Immature natural killer cell (primary cell): ENCODE measurements at places on chromosomes 11 and 22.

DNA sequence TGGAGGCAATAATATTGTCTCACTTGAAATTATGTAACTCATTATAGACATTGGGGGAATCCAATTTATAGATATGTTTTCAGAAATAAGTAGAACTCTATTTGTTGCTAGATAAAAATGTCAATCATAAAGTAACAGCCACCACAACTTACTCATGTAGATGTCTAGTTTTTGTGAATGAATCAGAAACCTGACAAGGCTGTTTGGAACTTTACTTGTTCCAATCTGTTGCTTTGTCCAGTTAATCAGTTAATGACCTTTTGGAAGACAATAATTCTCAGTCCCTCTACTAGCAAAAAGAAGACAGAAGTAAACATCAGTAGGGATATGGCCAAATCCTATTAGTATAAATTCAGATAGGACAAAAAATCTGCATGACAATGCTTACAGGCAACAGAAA lies 1143.3 kb downstream of the LRRC4C start:
- no peaks in the 10 kb centered on the region for H3K4me1 ChIP-seq
- no peaks in the 10 kb centered on the region for H3K36me3 ChIP-seq
- H3K27me3 ChIP-seq = no peaks in the 10 kb centered on the region
- H3K27ac ChIP-seq = no peak overlapping the region

DNA sequence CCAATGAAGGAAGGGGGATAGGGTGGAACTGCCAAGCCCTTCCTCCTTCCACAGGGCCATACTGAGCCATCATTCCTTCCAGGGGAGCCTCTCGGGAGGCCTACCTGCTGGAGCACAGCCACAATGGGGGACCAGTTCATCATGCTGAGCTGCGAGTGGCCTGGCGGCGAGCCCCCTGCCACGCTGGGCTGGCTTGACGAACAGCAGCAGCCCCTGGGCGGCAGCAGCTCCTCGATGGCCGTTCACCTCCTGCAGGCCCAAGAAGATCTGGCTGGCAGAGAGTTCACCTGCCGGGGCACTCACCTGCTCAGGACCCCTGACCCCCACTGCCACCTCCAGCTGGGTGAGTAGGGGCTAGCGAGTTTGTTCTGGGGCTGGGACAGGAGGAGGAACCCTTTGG lies 5.9 kb downstream of the VSIG10L2 start:
- H3K36me3 ChIP-seq = no peaks in the 10 kb centered on the region
- H3K27me3 ChIP-seq = no peaks in the 10 kb centered on the region
- DNase-seq = no peak
- H3K4me1 ChIP-seq = no peaks in the 10 kb centered on the region

- H3K36me3 ChIP-seq = no peaks in the 10 kb centered on the region
- no peak overlapping the region for H3K4me3 ChIP-seq
- no peak overlapping the region for H3K27ac ChIP-seq
- no peak for DNase-seq
Measured at GRCh38 chr22:27641049-27641795, 160.3 kb downstream of the MN1 start.

GRCh38 chr11:468493-468892 lies 18.4 kb downstream of the PTDSS2 start:
- no peaks in the 10 kb centered on the region for H3K4me1 ChIP-seq
- H3K36me3 ChIP-seq = no peaks in the 10 kb centered on the region
- no peak overlapping the region for H3K4me3 ChIP-seq
- H3K27me3 ChIP-seq = no peaks in the 10 kb centered on the region

- H3K4me1 ChIP-seq = no peaks in the 10 kb centered on the region
- H3K36me3 ChIP-seq = peaks cover 3% of the 10 kb centered on the region
- H3K4me3 ChIP-seq = no peak overlapping the region
Measured at GRCh38 chr11:30619767-30620166, 33.6 kb upstream of the MPPED2 start.

- peaks cover 13% of the 10 kb centered on the region for H3K4me1 ChIP-seq
- no peaks in the 10 kb centered on the region for H3K27me3 ChIP-seq
- H3K36me3 ChIP-seq = no peaks in the 10 kb centered on the region
- H3K4me3 ChIP-seq = peak overlapping the region; percentile 13
Measured at GRCh38 chr22:42863349-42863961, 6.4 kb upstream of the ARFGAP3 start.

DNA sequence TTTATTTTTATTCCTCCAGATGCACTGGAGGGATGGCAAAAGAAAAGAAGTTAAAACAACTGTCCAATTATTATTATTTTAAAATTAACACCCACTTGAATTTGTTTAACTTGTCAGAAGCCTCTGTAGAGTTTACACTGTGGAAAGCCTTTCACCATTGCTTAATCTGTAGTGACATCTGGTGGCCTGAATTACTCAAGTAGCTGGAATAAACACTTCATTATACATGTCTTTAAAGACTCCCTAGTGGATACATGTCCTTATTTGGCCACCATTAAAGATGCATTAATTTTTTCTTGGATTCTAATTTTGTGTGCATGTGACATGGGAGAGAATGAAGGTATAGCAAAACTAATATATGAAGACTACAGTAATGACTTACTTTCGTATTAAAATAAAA lies 1496.5 kb downstream of the FAM181B start:
- H3K4me1 ChIP-seq = no peaks in the 10 kb centered on the region
- no peaks in the 10 kb centered on the region for H3K36me3 ChIP-seq
- H3K27ac ChIP-seq = no peak overlapping the region
- no peak for DNase-seq
- H3K27me3 ChIP-seq = no peaks in the 10 kb centered on the region

- no peaks in the 10 kb centered on the region for H3K36me3 ChIP-seq
- no peaks in the 10 kb centered on the region for H3K27me3 ChIP-seq
- H3K27ac ChIP-seq = no peak overlapping the region
- no peaks in the 10 kb centered on the region for H3K4me1 ChIP-seq
- no peak for DNase-seq
Measured at GRCh38 chr11:11045156-11045930, 187.5 kb upstream of the ZBED5 start.

DNA sequence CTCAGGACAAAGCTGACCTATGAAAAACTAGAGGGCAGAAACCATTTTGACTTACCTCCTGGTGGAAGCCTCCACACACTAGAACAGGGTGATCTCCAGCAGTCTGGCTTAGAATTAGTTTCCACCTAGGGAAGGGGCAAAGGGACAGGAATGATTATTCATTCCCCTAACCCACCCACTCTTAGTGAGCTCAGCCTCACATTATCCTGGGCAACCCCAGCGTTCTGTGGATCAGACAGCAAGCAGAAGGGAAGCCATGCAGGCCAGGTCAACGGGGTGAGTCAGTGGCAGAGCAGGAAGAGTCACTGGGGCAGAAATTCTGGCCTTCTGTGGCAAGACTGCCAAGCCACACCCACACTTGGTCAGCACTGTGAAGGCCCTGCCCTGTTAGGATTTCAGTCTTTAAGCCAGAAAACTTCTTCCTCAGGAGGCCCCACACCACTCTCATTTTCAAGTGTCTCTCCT lies 10.5 kb downstream of the NUMA1 start:
- peak; percentile 22 for DNase-seq
- peak overlapping the region; percentile 80 for H3K4me3 ChIP-seq
- peaks cover 3% of the 10 kb centered on the region for H3K36me3 ChIP-seq

- no peak for DNase-seq
- H3K4me3 ChIP-seq = no peak overlapping the region
- peaks cover 4% of the 10 kb centered on the region for H3K4me1 ChIP-seq
- H3K27ac ChIP-seq = no peak overlapping the region
- no peaks in the 10 kb centered on the region for H3K27me3 ChIP-seq
- H3K36me3 ChIP-seq = peaks cover 35% of the 10 kb centered on the region
Measured at GRCh38 chr11:28140689-28141455, 32.7 kb downstream of the METTL15 start.

DNA sequence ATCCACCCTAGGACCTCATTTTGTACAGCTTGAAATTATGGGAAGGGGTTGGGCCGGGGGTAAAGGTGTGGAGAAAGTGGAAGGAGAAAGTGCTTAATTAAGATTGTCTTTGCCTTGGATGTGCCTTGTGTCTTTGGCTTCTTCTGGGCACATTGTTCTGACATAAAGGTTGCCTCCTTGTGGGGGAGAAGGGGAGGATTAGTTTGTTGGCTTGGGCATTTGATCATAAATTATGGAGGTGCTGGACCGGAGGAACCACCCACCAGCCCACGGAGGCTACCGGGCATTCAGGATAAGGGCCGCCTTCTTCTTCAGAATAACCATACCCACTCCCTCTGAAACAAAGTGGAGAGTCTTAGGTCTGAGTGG lies 1.3 kb downstream of the PAFAH1B2 start:
- peaks cover 28% of the 10 kb centered on the region for H3K27me3 ChIP-seq
- peak overlapping the region; percentile 99 for H3K27ac ChIP-seq
- peak overlapping the region; percentile 99 for H3K4me3 ChIP-seq
- DNase-seq = peak; percentile 7
- H3K4me1 ChIP-seq = peaks cover 59% of the 10 kb centered on the region

DNA sequence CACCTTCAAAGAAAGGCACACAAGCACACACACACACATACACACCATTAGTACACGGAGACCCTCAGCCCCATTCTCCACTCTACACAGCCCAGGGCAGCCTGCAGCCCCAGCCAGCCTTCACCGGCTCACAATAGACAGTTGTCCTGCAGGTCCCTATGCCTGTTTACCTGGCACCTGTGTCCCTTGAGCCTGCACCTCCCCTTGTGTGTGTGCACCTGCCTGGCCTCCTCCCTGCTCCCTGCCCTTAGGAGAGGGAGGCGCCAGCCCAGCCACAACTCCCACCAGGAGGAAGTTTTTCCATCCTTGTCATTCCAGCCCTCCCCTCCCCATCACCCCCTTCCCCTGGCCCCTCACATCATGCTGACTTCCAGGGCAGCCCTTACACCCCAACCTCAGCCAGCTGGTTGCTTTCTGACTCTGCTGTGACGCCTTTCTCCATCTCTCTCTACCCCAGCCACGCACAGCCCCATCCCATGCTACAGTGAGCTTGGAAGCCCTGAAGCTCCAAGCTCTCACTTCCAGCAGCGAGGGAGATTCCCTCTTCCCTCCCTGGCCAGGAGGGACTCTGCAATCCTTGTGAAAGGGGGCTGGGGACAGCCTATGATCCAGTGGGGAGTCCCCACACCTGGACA lies 4.4 kb downstream of the AHNAK start:
- peaks cover 4% of the 10 kb centered on the region for H3K27me3 ChIP-seq
- H3K4me1 ChIP-seq = peaks cover 74% of the 10 kb centered on the region

DNA sequence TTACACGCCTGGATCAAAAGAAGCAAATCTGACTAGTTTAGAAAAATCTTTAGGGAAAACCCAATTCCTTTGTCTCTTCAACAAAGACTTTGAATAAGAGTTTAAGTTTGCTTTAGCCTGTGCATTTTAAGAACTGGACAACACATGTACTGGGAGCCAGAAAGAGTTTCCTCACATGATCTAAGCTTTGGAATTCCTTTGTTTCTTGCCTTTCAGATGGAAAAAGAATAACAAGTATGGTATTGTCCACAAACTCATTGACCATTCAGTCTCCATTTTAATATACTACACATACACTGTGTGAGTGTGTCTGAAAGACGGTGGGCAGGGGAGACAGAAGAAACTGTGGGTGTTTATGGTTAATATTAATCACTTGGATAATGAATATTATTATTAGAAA lies 205.6 kb downstream of the MAML2 start:
- H3K36me3 ChIP-seq = no peaks in the 10 kb centered on the region
- H3K27ac ChIP-seq = peak overlapping the region; percentile 47
- DNase-seq = no peak
- no peak overlapping the region for H3K4me3 ChIP-seq
- no peaks in the 10 kb centered on the region for H3K27me3 ChIP-seq

DNA sequence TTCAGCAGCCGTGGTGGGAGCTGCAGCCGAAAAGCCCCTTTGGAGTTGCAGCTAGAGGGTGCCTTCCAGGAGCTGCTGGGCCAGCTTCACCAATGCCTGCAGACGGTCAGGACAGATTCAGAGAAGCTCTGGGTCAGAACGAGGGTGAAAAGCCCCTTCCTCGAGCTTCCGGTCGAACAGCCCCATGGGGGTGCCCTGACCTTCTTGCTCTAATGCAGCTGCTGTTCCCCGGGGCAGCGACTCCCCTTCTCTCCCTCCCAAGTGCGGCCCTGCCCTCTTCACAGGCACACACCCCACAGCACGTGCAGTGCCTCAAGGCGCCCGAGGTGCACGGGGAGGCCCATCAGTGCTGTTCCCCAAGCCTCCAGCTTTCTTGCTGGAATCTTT lies 9.6 kb upstream of the IFITM3 start:
- peaks cover 11% of the 10 kb centered on the region for H3K27me3 ChIP-seq
- peaks cover 94% of the 10 kb centered on the region for H3K4me1 ChIP-seq
- peak overlapping the region; percentile 87 for H3K4me3 ChIP-seq
- H3K27ac ChIP-seq = peak overlapping the region; percentile 87
